ENCODE measurements at places on chromosomes 16 and 17. TPM values are rescaled to one million over a fixed set of nuclear protein-coding genes. Genes with fewer than 3 reads are reported as not detected.

The RAB34 gene
- total RNA-seq, result 27.4 TPM

The FBXO31 gene
- total RNA-seq, result 16.8 TPM

The MYL4 gene
- total RNA-seq, result 0.87 TPM

The LGALS9B gene
- not detected for total RNA-seq

The RHBDF1 gene
- total RNA-seq, result 17.0 TPM

The CETP gene
- 41.9 TPM for total RNA-seq

The MT2A gene
- total RNA-seq, result 8.3 TPM

The IRF8 gene
- 3.5 TPM for total RNA-seq

The SLC16A13 gene
- 1.3 TPM for total RNA-seq

The KRT14 gene
- total RNA-seq, result not detected

The CNGB1 gene
- total RNA-seq, result not detected

The SHCBP1 gene
- total RNA-seq, result 4.4 TPM

The GNG13 gene
- not detected for total RNA-seq

The CYGB gene
- 0.95 TPM for total RNA-seq

The KDM6B gene
- 3.0 TPM for total RNA-seq

The SEZ6L2 gene
- total RNA-seq, result 0.98 TPM

The TBC1D3E gene
- total RNA-seq, result not detected

The SCARF1 gene
- 69.7 TPM for total RNA-seq

The BCO1 gene
- not detected for total RNA-seq

The CD68 gene
- 0.87 TPM for total RNA-seq

The CA7 gene
- total RNA-seq, result not detected

The EVPLL gene
- not detected for total RNA-seq

The ABCA6 gene
- 17.1 TPM for total RNA-seq

The SP2 gene
- total RNA-seq, result 1.8 TPM

The TP53TG3C gene
- total RNA-seq, result not detected

The CACNG3 gene
- total RNA-seq, result not detected

The NACA2 gene
- not detected for total RNA-seq

The GP2 gene
- not detected for total RNA-seq

The IFI35 gene
- 7.8 TPM for total RNA-seq

The MT1H gene
- total RNA-seq, result not detected

The YPEL2 gene
- total RNA-seq, result 49.2 TPM

The CCL17 gene
- total RNA-seq, result not detected

The CLEC3A gene
- total RNA-seq, result not detected
